Activated T-cell treated with anti-CD3 and anti-CD28 coated beads, Interleukin-2, amount 50 U/mL, for 72 hours (primary cell): ENCODE measurements at places on chromosomes 6 and 20.

DNA sequence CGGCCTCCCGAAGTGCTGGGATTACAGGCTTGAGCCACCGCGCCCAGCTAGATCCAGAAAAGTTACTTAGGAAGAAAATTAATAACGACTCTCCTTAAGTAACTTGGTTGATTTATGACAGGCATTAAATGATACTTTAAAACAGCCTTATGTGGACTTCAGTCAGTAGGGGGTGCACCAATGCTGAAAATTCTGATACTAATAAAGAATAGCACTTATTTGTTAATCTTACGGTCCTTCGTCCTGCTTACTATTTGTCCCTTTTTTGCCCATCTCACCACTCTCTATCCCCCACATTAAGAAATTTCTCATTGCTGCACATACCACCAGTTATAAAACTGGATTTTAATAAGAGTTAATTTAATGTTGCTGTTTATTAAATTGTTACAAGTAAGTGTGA lies 12.7 kb upstream of the PRELID3B start:
- DNase-seq = no peak

- no peak for DNase-seq
These were observed 38.4 kb downstream of the RRBP1 start for GRCh38 chr20:17643531-17644188.

GRCh38 chr20:58065508-58066361 lies 162.7 kb downstream of the ANKRD60 start:
- DNase-seq = no peak

- no peak for DNase-seq
These were observed 53.3 kb upstream of the EYA4 start for GRCh38 chr6:133187657-133188453.

- no peak for DNase-seq
These were observed 13.4 kb downstream of the C20orf173 start for GRCh38 chr20:35515949-35516645.

- no peak for DNase-seq
These were observed 38.2 kb downstream of the PYGB start for GRCh38 chr20:25285856-25286798.
